ENCODE measurements at places on chromosomes 1 and 21. TPM values are rescaled to one million over a fixed set of nuclear protein-coding genes. Genes with fewer than 3 reads are reported as not detected.

Gene DMBX1
- total RNA-seq = 0.87 TPM

Gene AUNIP
- 9.4 TPM for total RNA-seq

Gene LCE6A
- not detected for total RNA-seq

Gene PIGR
- not detected for total RNA-seq

Gene BNIPL
- total RNA-seq = 0.17 TPM

Gene PROK1
- total RNA-seq = not detected

Gene NR1I3
- not detected for total RNA-seq

Gene OR2L2
- total RNA-seq = not detected

Gene FAM167B
- total RNA-seq = 0.55 TPM

Measured in A549 treated with dexamethasone at 1 μM for 4 hours (cell line).